ENCODE measurements at places on chromosomes 13 and 19.

DNA sequence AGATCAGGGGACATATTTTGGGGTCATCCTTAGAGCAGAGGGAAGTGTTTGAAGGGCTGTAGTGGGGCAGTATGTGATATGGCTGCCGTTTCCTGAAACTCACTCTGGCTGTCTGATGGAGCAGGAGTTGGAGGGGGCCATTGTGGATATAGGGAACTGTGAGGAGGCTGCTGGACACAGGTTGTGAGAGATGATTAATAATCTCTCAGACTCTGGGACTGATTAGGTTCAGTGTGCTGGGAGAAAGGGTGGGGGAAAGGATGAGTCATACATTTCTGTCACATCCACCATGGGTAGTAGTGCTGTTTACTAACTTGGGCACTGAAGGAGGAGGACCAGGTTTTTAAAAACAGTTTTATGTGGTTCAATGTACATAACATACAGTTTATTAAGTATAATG is 4.8 kb downstream of the B3GLCT start:
- DNase-seq, result no peak
- H3K4me1 ChIP-seq, result peaks cover 31% of the 10 kb centered on the region
- no peaks in the 10 kb centered on the region for H3K27me3 ChIP-seq
- H3K36me3 ChIP-seq, result no peaks in the 10 kb centered on the region
- no peak overlapping the region for H3K4me3 ChIP-seq

GRCh38 chr19:48819366-48819816 is 8.6 kb upstream of the BCAT2 start:
- peak; percentile 94 for DNase-seq
- no peaks in the 10 kb centered on the region for H3K27me3 ChIP-seq
- no peaks in the 10 kb centered on the region for H3K36me3 ChIP-seq
- peak overlapping the region; percentile 59 for H3K27ac ChIP-seq
- peaks cover 5% of the 10 kb centered on the region for H3K4me1 ChIP-seq
- no peak overlapping the region for H3K4me3 ChIP-seq

DNA sequence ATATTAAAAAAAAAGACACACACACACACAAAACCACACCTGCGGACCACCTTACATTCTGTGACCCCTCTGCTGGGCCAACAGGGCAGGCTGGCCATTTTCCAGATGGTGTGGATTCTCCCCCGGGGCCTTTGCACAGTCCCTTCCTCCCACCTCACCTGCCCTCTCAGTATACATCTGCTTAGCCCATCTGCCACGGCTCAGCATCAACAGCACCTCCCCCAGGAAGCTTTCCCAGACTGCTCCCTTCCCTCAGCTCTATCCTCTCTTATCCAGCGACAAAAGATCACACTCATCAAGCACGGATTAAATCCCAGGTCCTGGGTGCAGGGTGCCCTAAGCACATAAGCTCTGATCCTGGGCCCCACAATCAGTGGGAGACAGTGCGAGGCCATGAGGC is 4.5 kb downstream of the ZNF787 start:
- no peaks in the 10 kb centered on the region for H3K36me3 ChIP-seq
- no peak for DNase-seq
- H3K27me3 ChIP-seq, result no peaks in the 10 kb centered on the region

DNA sequence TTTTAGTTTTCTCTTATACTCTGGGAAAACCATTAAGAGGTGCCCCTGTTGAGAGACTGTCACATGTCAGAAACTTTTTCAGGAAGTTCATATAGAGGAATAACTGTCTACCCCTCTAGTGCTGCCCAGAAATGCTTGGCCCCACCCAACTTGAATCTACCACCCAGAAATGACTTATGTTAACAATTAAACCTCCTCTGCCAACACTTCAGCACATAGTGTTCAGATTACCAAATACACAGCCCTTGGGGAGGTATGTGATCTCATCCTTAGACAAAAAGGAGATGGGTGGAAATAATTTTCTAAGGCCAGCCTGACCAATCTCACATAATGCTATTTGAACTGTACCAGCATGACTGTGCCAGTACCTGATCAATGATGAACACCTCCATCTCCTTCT is 35.6 kb downstream of the CCDC169 start:
- no peaks in the 10 kb centered on the region for H3K27me3 ChIP-seq
- no peaks in the 10 kb centered on the region for H3K36me3 ChIP-seq
- no peak overlapping the region for H3K4me3 ChIP-seq
- H3K27ac ChIP-seq, result no peak overlapping the region
- no peaks in the 10 kb centered on the region for H3K4me1 ChIP-seq

- no peaks in the 10 kb centered on the region for H3K36me3 ChIP-seq
- H3K4me3 ChIP-seq, result no peak overlapping the region
- no peaks in the 10 kb centered on the region for H3K27me3 ChIP-seq
Observed at GRCh38 chr13:96551546-96551945, 442.7 kb downstream of the OXGR1 start.

- H3K4me3 ChIP-seq, result no peak overlapping the region
- no peaks in the 10 kb centered on the region for H3K27me3 ChIP-seq
- H3K27ac ChIP-seq, result no peak overlapping the region
- H3K4me1 ChIP-seq, result peaks cover 28% of the 10 kb centered on the region
- H3K36me3 ChIP-seq, result no peaks in the 10 kb centered on the region
Observed at GRCh38 chr13:41565216-41565615, 107.9 kb downstream of the RGCC start.

DNA sequence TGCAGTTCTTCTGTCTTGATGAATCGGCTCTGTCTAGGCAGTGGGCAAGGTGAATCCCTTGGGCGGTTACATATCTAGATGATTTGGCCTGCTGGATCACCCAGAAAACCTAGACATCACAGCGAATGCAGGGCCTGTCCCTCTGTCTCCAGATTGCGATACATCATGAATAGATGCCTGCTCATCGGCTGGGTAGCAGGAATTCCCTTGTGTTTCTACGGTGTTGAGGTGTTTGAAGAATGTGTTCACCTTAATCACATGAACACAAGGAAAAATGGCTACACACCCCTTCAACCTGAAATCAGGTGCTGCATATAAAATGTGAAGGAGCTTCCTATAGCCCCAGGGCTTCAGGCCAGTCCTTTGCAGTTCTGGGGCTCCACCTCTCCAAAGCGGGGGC is 281.2 kb downstream of the SHISA2 start:
- no peak overlapping the region for H3K4me3 ChIP-seq
- no peaks in the 10 kb centered on the region for H3K27me3 ChIP-seq
- DNase-seq, result no peak
- no peaks in the 10 kb centered on the region for H3K36me3 ChIP-seq
- H3K4me1 ChIP-seq, result no peaks in the 10 kb centered on the region

DNA sequence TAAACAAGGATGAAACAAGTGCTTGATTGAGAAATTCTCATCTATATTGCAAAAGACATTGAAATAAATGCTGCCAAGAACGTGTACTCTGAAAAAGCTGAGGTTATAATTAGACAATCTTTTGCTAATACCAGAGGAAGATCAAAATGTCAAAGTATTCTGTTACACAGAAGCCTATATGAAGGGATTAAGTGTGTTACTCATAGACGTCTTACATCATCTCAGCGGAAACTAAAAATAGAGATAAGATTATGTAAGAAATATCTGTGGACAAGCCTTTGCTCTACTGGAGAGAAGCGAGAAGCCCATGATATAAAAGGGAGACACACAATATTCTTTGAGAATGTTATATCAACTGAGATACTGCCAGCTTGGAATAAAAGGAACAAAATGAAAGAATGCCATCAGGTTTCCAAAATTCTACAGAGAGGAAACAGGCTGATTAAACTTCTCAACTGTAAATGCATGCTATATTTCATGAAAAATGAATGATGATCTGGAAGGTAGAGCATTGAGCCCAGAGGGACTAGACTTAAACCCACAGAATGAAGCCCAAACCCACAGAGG is 699.0 kb downstream of the GPC5 start:
- H3K36me3 ChIP-seq, result no peaks in the 10 kb centered on the region
- no peaks in the 10 kb centered on the region for H3K4me1 ChIP-seq
- no peaks in the 10 kb centered on the region for H3K27me3 ChIP-seq
- H3K27ac ChIP-seq, result no peak overlapping the region

DNA sequence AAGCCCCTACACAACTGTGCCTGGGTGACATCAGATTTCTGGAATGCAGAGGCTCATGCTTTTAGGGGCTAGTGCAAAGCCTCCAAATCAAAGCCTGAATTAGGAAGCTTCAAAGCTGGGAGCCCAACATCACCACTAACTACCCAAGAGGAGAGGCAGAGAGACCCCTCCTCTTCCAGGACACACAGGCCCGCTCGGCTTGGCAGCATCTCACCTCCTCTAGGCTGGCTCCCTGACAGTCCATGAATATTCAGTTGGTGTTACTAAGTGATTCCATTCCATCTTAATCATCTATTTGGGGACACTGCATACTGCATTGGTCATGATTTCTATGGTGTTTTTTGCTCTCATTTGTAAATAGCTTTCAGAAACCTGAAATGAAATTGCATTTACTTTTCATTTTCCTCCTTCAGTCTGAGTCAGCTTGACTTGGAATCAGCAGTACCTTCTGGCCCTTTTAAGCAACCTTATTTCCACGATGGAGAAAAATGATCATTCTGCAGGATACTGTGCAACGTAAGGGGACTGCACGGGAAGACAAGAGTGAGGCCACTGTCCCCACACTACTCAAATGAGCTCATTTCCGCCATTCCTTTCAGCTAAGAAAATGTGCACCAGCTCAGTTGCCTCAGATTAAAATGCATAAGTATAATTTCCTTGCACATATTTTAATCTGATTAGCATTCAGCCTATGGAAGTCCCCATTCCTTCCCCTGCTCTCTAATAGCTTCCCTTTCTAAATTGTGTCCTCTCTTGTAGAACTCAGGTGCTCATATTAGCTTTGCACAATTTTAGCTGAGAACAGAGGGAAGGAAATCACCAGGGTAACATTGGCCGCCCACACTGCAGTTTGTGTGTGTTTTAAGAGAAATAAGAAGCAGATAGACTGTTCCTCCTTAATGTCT is 219.9 kb downstream of the RFC3 start:
- H3K36me3 ChIP-seq, result no peaks in the 10 kb centered on the region
- H3K27me3 ChIP-seq, result no peaks in the 10 kb centered on the region
- no peak for DNase-seq

DNA sequence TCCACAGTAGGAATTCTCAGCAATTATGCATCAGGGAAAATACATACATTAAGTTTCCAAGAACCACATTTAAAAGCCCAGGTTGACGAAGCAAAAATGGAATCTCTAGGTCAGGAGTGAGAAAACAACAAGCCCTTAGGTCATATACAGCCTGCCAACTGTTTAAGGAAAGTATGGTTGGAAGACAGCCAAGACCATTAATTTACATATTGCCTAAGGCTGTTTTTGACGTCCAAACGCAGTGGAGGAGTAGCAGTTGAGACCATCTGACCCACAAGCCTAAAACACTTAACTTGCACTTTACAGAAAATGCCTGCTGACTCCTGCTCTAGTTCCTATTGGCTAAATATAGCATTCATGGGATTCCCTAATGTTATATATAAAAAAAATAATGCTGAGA is 299.0 kb downstream of the ITGBL1 start:
- H3K36me3 ChIP-seq, result no peaks in the 10 kb centered on the region
- H3K4me1 ChIP-seq, result peaks cover 9% of the 10 kb centered on the region
- no peaks in the 10 kb centered on the region for H3K27me3 ChIP-seq
- H3K27ac ChIP-seq, result no peak overlapping the region
- DNase-seq, result no peak

GRCh38 chr13:103099722-103100293 is 33.6 kb upstream of the SLC10A2 start:
- H3K27me3 ChIP-seq, result no peaks in the 10 kb centered on the region
- H3K36me3 ChIP-seq, result no peaks in the 10 kb centered on the region
- H3K4me3 ChIP-seq, result no peak overlapping the region
- H3K4me1 ChIP-seq, result no peaks in the 10 kb centered on the region
- no peak for DNase-seq

DNA sequence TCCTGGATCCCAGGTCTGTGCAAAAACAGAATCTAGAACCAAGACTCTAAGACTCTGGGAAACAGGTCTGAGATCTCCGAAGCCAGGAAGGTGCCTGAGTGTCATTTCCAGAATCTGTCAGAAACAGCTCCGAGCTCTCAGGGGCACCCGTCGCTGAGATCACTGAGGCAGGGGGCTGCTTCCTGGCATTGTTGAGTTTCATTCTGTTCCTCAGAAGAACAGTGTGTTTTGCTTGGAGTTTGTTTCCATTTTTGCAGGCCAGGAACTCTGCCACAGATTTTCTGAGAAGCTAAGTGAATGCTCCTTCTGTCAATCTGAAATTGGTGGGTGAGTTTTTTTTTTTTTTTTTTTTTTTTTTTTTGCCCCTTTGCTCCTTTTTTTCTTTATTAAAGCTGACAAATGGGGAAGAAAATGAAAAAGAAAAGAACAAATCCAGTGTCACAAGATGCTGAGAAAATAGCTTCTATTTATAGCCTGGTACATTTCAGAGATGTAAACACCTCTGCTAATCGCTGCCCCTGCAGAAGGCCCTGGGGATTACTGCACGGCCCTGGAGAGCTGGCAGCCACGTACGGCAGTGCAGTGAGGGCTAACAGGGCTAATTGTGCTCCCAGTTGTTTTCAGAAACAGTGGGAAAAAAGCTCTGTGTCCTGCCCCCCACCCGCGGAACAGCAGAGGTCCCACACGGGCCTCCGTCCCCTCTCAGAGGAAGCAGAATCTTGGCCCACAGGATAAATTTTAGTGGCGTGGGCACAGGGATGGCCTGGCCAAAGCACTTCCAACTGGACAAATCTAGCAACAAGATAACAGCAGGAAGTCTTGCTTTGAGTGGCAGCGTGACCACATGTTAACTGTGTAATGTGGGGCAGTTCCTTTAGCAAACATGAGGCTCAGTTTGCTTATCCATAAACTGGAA is 237.6 kb upstream of the IRS2 start:
- no peaks in the 10 kb centered on the region for H3K27me3 ChIP-seq
- H3K36me3 ChIP-seq, result no peaks in the 10 kb centered on the region
- H3K4me1 ChIP-seq, result peaks cover 18% of the 10 kb centered on the region
- H3K4me3 ChIP-seq, result peak overlapping the region; percentile 16

GRCh38 chr13:32407854-32408253 is 20.1 kb downstream of the N4BP2L1 start:
- no peak overlapping the region for H3K27ac ChIP-seq
- no peak for DNase-seq
- H3K4me1 ChIP-seq, result no peaks in the 10 kb centered on the region
- peaks cover 7% of the 10 kb centered on the region for H3K36me3 ChIP-seq
- H3K27me3 ChIP-seq, result no peaks in the 10 kb centered on the region

- DNase-seq, result no peak
- H3K27me3 ChIP-seq, result no peaks in the 10 kb centered on the region
- H3K27ac ChIP-seq, result no peak overlapping the region
- no peaks in the 10 kb centered on the region for H3K4me1 ChIP-seq
- no peaks in the 10 kb centered on the region for H3K36me3 ChIP-seq
Observed at GRCh38 chr13:23656637-23657371, 86.6 kb downstream of the TNFRSF19 start.

DNA sequence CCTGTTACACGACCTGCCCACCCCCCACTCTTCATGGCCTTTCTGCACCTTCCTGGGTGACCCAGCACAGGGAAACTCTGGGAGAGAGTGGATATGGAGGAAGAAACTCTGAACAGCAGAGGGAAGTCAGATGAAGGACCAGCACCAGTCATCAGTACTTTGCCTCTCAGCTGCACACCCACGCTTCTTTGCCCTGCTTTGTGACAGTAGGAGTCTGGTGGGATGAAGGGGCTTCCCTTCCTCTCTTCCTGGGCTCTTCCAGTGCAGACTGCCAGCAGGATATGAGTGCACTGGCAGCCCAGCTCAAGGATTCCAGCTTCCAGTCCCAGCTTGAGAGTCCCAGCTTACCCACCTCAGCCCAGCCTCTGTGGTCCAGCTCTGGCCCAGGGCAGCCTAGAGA is 68.9 kb downstream of the CRYL1 start:
- H3K27ac ChIP-seq, result no peak overlapping the region
- no peak overlapping the region for H3K4me3 ChIP-seq
- DNase-seq, result no peak

- DNase-seq, result no peak
- no peaks in the 10 kb centered on the region for H3K4me1 ChIP-seq
- no peaks in the 10 kb centered on the region for H3K36me3 ChIP-seq
- no peak overlapping the region for H3K4me3 ChIP-seq
- no peak overlapping the region for H3K27ac ChIP-seq
Observed at GRCh38 chr13:92769046-92769445, 457.6 kb upstream of the GPC6 start.

Measured in tibial artery (tissue), 4 donors.